ENCODE measurements at places on chromosomes 4 and X.

GRCh38 chr4:28106155-28106554, 1245.5 kb downstream of the STIM2 start:
- H3K4me1 ChIP-seq, result no peaks in the 10 kb centered on the region
- no peak for DNase-seq
- no peaks in the 10 kb centered on the region for H3K36me3 ChIP-seq
- no peaks in the 10 kb centered on the region for H3K27me3 ChIP-seq

DNA sequence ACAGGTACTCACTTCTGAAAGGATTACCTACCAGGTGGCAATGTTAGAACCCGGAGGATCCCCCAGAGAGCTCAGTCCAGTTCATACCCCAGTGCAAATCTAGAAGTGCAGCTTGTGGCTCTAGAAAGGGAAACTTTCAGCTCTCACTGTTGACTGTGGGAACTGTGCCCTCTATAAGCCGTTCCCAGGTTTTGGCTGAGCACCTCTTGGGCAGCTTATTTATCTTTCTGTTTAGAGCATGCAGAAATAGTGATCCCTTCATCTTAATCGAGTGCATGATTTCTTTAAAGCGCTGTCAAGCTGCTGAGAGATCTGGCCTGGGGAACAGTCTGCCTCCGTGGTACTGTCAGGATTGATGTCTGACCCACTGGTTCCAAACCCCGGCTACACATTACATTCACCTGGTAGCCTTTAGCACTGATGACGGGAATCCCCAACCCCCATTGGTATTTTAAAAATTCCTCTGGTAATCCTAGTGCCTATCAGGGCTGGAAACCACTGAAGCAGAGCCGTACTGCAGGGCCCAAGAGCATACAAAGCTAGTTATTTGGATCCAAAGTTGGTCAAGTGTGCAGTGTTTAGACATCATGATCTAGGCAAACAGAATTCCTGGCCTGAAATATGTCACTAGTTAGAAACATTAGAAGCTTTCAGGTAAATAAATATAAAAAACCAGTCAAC, 103.2 kb downstream of the KLHL8 start:
- H3K27ac ChIP-seq, result no peak overlapping the region
- H3K27me3 ChIP-seq, result no peaks in the 10 kb centered on the region
- DNase-seq, result no peak

- no peak overlapping the region for H3K27ac ChIP-seq
- no peaks in the 10 kb centered on the region for H3K36me3 ChIP-seq
- no peak overlapping the region for H3K4me3 ChIP-seq
- no peaks in the 10 kb centered on the region for H3K4me1 ChIP-seq
- H3K27me3 ChIP-seq, result no peaks in the 10 kb centered on the region
- no peak for DNase-seq
Measured at GRCh38 chrX:57772637-57773036, 92.6 kb upstream of the NLRP2B start.

- no peaks in the 10 kb centered on the region for H3K36me3 ChIP-seq
- DNase-seq, result no peak
- no peaks in the 10 kb centered on the region for H3K4me1 ChIP-seq
- no peak overlapping the region for H3K27ac ChIP-seq
- no peaks in the 10 kb centered on the region for H3K27me3 ChIP-seq
- no peak overlapping the region for H3K4me3 ChIP-seq
Measured at GRCh38 chr4:19992471-19993093, 259.1 kb upstream of the SLIT2 start.

DNA sequence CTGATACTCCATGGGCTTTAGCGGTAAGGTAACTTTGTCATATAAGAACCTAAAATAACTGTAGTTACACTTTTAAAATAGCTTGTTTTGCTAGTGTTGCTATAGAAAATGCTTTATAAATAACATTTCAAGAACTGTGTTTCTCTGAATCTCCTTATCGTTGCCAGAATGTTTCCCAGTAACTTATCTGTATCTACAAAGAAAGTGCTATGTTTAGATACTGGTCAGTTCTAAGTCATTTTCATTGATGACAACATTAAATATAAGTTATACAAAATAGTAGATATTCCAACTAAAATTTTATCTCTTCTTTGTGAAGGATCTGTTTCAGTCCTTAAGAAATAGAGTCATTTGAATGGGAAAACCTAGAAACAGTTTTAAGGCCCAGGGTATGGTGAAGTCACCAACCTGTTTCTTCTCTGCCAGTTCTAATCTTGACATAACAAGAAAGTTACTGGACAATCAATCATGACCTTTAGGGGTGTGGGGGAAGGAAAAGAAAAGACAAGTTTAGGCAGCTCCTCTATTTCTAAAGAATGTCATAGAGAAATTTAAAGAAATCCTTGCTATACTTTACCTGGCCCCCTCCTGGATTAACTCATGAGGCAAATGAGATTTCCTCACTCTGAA, 425.9 kb downstream of the RPA4 start:
- no peak for DNase-seq
- no peak overlapping the region for H3K4me3 ChIP-seq
- H3K36me3 ChIP-seq, result no peaks in the 10 kb centered on the region
- no peak overlapping the region for H3K27ac ChIP-seq
- H3K27me3 ChIP-seq, result peaks cover 15% of the 10 kb centered on the region
- no peaks in the 10 kb centered on the region for H3K4me1 ChIP-seq

- peaks cover 57% of the 10 kb centered on the region for H3K27me3 ChIP-seq
- H3K4me3 ChIP-seq, result no peak overlapping the region
- no peak for DNase-seq
- H3K27ac ChIP-seq, result no peak overlapping the region
- H3K36me3 ChIP-seq, result no peaks in the 10 kb centered on the region
Measured at GRCh38 chrX:100316987-100317386, 93.1 kb downstream of the PCDH19 start.

DNA sequence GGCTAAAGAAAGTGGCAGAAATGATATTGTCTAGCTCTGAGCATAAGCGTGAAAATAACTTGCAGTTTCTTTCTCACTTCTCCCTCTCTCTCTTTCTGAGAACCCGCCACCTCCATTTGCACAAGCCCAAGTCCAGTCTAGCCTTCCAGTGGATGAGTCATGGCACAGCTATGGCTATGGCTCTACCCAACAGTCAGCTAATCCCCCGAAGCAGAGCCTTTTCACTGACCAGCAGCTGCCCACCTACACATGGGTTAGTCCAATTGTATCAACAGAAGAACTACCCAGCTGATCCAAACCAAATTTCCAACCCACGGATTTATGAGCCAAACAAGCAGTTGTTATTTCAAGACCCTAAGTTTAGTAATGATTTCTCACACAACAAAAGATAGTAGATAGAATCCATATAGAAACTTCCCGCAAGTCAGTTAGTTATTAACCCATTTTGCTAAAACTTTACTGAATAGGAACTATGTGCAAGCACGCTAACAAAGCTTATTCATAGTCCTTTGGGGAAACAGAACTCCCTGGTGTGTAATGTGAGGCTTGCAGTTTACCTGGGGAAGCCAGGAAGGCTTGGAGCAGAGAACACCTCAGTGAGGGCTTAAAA, 282.3 kb downstream of the INPP4B start:
- no peak overlapping the region for H3K4me3 ChIP-seq
- H3K4me1 ChIP-seq, result no peaks in the 10 kb centered on the region
- H3K27ac ChIP-seq, result no peak overlapping the region
- DNase-seq, result no peak
- no peaks in the 10 kb centered on the region for H3K27me3 ChIP-seq
- no peaks in the 10 kb centered on the region for H3K36me3 ChIP-seq

GRCh38 chr4:72507167-72507566, 61.9 kb downstream of the ADAMTS3 start:
- no peak for DNase-seq
- H3K4me1 ChIP-seq, result no peaks in the 10 kb centered on the region
- H3K36me3 ChIP-seq, result no peaks in the 10 kb centered on the region
- no peak overlapping the region for H3K27ac ChIP-seq
- no peaks in the 10 kb centered on the region for H3K27me3 ChIP-seq
- H3K4me3 ChIP-seq, result no peak overlapping the region

DNA sequence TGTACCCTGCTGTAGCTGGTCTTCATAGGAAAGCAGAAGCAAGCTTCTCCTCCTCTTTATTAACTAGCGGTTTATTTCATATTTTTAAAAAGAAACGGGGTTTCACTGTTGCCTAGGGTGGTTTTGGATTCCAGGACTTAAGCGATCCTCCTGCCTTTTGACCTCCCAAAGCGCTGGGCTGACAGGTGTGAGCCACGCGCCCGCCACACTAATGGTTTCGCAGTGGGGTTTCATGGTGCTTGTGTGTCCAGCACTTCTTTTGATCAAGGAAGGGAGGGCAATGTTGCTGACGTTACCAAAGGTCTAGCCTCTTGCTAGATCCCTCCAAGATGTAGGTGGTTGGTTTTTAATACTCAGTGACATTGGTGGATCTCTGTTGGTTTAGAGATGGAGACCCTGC, 1.4 kb downstream of the MAEA start:
- H3K4me1 ChIP-seq, result peaks cover 22% of the 10 kb centered on the region
- H3K4me3 ChIP-seq, result peak overlapping the region; percentile 78
- H3K27ac ChIP-seq, result peak overlapping the region; percentile 93
- no peak for DNase-seq

- no peaks in the 10 kb centered on the region for H3K4me1 ChIP-seq
- DNase-seq, result no peak
- no peaks in the 10 kb centered on the region for H3K36me3 ChIP-seq
- peak overlapping the region; percentile 46 for H3K4me3 ChIP-seq
- peaks cover 19% of the 10 kb centered on the region for H3K27me3 ChIP-seq
Measured at GRCh38 chrX:9340598-9341290, 124.1 kb upstream of the TBL1X start.

- H3K4me3 ChIP-seq, result peak overlapping the region; percentile 8
- no peaks in the 10 kb centered on the region for H3K27me3 ChIP-seq
- no peaks in the 10 kb centered on the region for H3K36me3 ChIP-seq
- peak overlapping the region; percentile 83 for H3K27ac ChIP-seq
- no peak for DNase-seq
Measured at GRCh38 chr4:140047786-140048185, 106.2 kb downstream of the MAML3 start.

DNA sequence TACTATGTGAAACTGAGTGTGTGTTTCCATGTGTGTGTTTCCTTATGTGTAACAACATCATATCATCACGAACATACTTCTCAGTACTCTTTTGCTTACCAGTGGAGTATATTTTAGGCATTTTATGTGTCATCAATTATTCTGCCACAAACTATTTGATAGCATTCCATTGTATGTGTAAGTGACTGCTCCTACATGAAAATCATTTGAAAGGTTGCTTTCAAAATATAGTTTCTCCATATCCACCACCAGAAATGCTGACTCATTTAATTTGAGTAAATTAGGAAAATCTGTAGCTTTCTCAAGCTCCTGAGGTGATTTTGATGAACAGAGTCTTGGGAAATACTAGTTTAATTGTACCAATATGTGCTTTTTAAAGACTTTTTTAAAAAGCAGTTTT, 376.2 kb downstream of the PCDH18 start:
- no peak overlapping the region for H3K4me3 ChIP-seq
- no peaks in the 10 kb centered on the region for H3K27me3 ChIP-seq
- H3K36me3 ChIP-seq, result no peaks in the 10 kb centered on the region
- no peak overlapping the region for H3K27ac ChIP-seq
- H3K4me1 ChIP-seq, result no peaks in the 10 kb centered on the region

- H3K36me3 ChIP-seq, result no peaks in the 10 kb centered on the region
- H3K4me3 ChIP-seq, result no peak overlapping the region
- DNase-seq, result no peak
- H3K27ac ChIP-seq, result no peak overlapping the region
Measured at GRCh38 chr4:165106518-165106917, 6.1 kb downstream of the TMEM192 start.

DNA sequence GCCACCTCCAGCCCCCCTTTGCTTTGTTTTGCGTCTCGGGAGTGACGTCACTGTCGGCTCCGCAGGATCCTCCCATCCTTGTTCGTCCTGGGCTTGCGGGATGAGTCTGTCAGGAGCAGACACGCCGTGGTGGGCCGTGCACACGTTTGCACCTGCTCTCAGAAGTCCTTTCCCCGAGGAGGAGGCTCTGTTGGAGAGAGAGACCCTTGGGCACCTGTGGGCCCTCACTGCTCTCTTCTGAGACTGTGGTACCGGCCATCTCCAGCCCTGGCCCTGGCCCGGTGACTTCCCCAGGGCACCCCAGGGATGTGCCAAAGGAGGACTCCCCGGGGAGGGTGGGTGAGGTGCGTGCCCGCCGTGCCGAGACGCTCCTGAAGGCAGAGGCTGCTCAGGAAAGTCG, 76.1 kb upstream of the PPP2R3B start:
- H3K4me3 ChIP-seq, result no peak overlapping the region
- H3K36me3 ChIP-seq, result no peaks in the 10 kb centered on the region
- H3K27me3 ChIP-seq, result no peaks in the 10 kb centered on the region
- no peaks in the 10 kb centered on the region for H3K4me1 ChIP-seq
- no peak for DNase-seq

- H3K36me3 ChIP-seq, result no peaks in the 10 kb centered on the region
- no peak overlapping the region for H3K27ac ChIP-seq
- H3K4me1 ChIP-seq, result no peaks in the 10 kb centered on the region
- no peak for DNase-seq
- H3K4me3 ChIP-seq, result no peak overlapping the region
- no peaks in the 10 kb centered on the region for H3K27me3 ChIP-seq
Measured at GRCh38 chrX:71923516-71923915, 12.9 kb downstream of the NHSL2 start.

DNA sequence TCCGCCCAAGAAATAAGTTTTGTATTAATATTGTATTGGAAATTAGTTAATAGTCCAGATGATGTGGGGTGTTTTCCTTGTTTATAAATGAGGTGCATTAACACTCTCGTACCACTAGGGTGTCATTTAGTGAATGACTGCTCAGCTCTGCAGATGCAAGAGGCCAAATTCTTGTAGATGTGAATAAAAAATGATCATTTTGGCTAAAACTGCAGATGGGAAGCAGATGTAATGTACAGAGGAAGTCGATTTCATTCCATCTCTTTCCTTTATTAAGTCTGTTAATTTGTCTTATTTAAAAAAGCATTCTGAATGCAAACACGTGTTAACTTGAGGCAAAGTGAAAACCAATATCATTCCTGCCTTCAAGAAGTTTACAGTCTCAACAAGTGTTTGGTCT, 108.1 kb downstream of the DHX15 start:
- peaks cover 11% of the 10 kb centered on the region for H3K4me1 ChIP-seq
- no peak overlapping the region for H3K27ac ChIP-seq
- H3K4me3 ChIP-seq, result no peak overlapping the region
- no peaks in the 10 kb centered on the region for H3K27me3 ChIP-seq

DNA sequence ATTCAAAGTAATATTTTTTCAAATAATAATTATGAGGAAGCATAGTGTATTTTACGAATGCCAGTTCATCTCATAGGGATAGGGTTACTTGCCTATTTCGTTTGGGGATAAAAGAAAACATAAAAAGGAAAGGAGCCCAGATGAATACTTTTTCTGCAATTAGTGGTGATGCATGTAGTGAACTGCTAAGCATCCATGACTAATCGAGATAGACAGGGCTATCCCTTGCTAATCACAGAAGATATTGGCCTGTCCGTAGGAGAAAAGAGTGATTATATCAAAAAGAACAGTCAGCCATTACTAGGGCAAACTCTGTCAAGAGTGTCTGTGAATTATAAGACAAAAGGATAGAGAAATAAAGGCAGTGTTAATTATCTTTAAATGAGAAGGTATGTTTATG, 746.1 kb downstream of the C4orf33 start:
- H3K27me3 ChIP-seq, result no peaks in the 10 kb centered on the region
- H3K4me1 ChIP-seq, result no peaks in the 10 kb centered on the region
- no peak for DNase-seq
- H3K36me3 ChIP-seq, result no peaks in the 10 kb centered on the region
- no peak overlapping the region for H3K27ac ChIP-seq

- H3K27me3 ChIP-seq, result no peaks in the 10 kb centered on the region
- no peaks in the 10 kb centered on the region for H3K36me3 ChIP-seq
- no peak for DNase-seq
- H3K27ac ChIP-seq, result no peak overlapping the region
- H3K4me3 ChIP-seq, result no peak overlapping the region
- H3K4me1 ChIP-seq, result no peaks in the 10 kb centered on the region
Measured at GRCh38 chr4:152663203-152664066, 16.4 kb downstream of the TMEM154 start.

GRCh38 chr4:38170338-38171169, 210.4 kb downstream of the PTTG2 start:
- H3K4me1 ChIP-seq, result no peaks in the 10 kb centered on the region
- no peak overlapping the region for H3K4me3 ChIP-seq
- DNase-seq, result no peak
- H3K27ac ChIP-seq, result no peak overlapping the region
- no peaks in the 10 kb centered on the region for H3K27me3 ChIP-seq
